Muscle of leg (tissue), 16 donors: ENCODE measurements at places on chromosomes 12 and 14. TPM values are rescaled to one million over a fixed set of nuclear protein-coding genes. Genes with fewer than 3 reads are reported as not detected.

DNA sequence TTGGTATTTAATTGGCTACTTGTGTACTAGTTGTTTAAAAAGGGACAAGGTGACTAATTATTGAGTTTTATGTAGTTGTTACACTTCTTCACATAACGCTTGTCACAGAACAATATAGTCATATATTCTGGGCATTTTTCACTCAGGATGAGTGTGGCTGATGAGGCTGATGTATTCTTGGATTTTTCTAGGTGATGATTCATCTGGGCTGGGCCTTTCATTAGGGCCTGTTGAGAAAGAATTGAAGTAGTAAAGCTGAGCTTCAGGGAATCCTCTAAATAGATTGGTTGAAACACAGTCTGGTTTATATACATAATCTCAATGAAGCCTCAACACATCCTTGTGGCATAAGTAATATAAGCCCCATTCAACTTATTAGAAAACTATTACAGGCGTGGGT is 445.7 kb downstream of the DAD1 start:
- DNase-seq, result no peak

- DNase-seq, result no peak
Measured at GRCh38 chr14:76581592-76581991, 179.7 kb upstream of the VASH1 start.

DNA sequence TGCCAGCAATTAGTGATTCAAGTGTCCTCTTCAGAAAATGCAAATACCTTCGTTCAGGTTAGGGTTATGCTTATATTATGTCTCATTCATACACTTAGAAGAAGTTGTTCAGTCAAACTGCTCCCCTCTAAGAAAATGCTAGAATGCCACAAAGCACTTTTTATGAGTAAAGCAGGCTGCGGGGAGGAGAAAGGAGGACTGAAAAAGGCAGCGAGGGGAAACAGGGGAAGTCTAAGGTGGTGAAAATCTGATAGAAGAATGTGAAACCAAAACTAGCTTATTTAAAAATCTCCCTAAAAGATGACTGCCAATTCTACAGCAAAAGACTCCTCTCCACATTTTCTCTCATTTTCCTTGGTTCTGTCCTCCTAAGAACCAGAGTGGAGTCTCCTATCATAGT is 70.1 kb downstream of the PRKD1 start:
- no peak for DNase-seq

GRCh38 chr12:19988948-19989347 is 379.4 kb upstream of the PDE3A start:
- peak; percentile 30 for DNase-seq

SYNDIG1L gene
- total RNA-seq, result 0.04 TPM

- no peak for DNase-seq
Measured at GRCh38 chr14:83632375-83632774, 1897.6 kb upstream of the FLRT2 start.

- DNase-seq, result no peak
Measured at GRCh38 chr12:2625289-2625612, 169.5 kb upstream of the FKBP4 start.

PIWIL1 gene
- 0.13 TPM for total RNA-seq
